ENCODE measurements at places on chromosomes 2 and 18.

- DNase-seq: no peak
Observed at GRCh38 chr18:50286391-50287027, 983 bp downstream of the CXXC1 start.

DNA sequence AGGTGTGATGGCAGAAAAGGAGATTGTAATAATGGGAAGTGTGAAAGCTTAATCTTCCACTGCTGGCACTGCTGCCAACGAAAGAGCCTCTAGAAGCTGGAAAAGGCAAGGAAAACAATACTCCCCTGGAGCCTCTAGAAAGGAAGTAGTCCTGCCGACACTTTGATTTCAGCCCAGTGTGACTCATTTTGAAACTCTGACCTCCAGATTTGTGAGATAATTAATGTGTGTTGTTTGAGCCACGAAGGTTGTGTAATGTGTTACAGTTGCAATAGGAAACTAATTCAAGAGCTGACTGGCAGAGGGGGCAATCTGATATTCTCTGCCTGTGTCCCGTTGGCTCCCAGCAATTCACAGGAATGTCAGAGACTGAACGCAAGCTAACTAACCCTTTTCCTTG is 219.2 kb upstream of the UBE2E3 start:
- no peak for DNase-seq

DNA sequence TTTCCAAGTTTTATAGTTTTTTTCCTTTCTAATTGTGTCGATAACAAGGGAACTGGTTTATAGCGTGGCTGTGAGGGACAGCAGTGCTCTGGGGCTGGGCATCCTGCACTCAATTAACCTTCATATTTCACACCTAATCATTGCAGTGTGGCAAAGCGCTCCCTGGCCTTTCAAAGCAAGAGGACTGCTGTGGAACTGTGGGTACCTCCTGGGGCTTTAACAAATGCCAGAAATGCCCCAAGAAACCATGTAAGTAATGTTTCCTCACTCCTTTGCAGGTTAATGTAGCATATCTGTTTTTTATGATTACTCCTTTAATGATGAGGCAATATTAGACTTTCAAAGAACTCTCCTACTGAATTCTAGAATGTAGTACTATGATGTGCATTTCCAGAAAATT is 259.0 kb upstream of the RASGRP3 start:
- DNase-seq: no peak

GRCh38 chr18:42583283-42583731 is 532.2 kb downstream of the RIT2 start:
- no peak for DNase-seq

DNA sequence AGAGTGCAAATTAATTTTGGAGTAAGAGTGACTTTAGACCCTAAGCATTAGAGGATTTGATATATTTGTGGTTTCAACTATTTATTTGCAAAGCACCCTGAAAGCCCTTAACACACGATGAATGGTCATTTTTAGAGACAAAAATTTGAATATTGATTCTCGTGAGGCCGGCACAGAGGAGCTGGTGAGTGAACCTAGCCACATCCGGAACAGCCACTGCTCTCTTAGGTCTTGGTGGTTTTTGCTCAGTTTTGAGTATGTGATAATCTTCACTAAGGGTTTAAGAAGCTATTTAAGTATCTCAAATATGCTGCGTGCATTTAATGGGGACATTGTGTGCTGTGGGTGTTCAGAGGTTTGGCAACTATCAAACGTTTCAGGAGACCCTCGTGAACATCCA is 204.8 kb downstream of the TSN start:
- no peak for DNase-seq

DNA sequence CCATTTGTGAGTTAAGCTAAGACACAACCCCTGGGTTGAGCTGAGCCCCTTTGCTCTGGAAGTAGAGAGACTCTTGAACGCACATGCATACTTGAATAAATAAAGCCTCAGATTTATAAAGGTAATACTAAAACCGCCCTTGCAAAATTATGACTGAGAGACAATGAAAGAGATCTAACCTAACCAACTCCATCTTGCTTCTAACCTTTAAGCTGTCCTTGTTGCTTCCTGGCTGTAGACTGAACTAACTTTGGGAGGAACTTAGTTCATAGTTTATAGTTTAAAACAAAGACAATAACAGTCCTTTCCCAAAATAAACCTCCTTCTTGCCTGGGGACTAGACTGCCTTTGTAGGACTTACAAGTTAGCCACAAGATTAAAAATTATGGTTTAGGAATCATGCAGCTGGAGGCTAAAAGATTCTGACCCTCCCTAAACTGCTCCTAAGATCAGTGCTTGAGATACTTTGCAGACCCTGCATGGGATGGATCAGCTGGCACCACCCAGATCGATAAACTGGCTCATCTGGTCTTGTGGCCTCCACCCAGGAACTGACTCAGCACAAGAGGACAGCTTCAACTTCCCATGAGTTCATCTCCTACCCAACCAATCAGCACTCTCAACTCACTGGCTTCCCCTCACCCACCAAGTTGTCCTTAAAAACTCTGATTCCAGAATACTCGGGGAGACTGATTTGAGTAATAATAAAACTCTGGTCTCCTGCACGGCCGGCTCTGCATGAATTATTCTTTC is 240.2 kb upstream of the SLC14A2 start:
- no peak for DNase-seq

DNA sequence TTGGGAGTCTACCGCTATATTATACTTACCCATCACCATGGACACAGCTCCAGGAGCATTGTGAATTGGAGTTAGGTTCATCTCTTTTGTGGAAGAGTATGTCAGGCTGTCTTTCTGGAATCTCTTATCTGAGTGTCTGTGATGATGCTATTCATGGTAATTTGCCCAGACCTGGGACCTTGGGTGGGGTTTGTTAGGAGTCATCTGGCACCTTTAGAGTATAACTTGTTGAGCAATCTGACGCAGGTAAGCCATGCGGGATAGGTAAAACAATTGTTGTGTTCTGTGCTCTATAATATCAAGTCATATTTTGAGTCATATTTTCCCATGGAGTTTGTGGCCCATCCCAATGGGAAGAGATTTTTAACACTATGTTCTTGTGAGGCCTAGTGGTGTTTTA is 49.7 kb upstream of the MAPRE2 start:
- DNase-seq: no peak

DNA sequence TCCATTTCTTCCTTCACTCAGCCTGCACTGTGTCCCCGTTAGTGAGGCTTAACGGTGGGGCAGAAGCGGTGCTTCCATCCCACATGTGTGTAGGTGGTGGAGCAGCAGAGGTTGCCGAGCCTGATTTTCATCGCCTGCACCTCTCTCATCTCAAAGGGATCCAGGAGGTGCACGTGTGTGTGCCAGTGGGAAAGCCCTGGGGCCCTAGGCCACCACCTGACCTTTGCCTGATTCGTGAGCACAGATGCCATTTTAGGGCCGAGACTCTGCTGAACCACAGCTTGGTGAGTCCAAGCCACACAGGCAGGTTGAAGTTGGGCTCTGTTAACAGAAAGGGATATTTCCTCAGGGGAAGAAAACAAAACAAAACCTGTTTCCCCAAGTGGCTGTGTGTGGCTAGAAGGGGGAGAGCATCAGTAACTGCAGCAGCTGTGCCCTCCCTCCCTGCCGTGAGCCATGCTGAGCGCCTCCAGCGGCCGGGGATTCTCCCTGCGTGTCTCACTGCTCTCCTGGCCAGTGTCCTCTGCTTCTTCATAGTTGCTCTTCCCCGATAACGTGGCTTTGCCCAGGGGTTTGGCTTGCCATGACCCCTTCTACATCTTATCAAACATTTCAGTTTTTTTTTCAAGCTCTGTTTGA is 81.5 kb downstream of the MAPRE2 start:
- DNase-seq: no peak

- no peak for DNase-seq
Observed at GRCh38 chr18:75407468-75408437, 19.8 kb downstream of the SMIM21 start.

DNA sequence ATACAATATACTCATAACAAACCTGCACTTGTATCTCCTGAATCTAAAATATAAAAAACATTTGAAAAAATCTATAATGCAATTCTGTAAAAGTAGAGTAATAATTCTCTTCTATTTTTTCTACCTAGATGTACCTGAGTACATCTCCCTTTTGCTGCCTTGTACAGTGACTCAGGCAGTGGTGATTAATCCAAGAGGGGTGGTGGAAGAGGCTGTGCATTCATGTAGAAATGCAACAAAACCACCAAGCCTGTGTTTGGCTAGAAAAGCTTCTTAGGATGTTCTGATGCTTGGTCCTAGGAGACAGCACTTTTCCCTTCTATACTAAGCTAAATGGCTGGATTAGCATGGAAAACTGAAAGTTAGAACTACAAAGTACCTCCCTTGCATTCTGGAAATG is 245.8 kb downstream of the DPP10 start:
- DNase-seq: no peak

DNA sequence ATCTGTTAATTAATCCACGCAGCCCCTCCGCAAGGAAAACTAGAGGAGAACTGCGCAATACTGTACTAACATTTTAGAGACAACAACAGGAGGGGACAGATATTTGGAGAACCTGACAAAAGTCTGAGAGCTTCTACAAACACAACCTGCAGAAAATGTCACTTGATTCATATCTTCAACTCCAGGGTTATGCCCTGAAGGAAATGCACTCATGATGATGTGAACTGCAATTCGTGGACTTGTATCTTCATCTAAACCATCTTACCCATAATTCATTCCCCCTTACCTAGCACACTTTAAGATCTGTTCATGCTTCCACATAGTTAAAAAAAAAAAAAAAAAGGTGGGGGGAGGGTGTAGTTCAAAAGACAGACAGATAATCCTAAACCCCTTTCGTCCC is 75.5 kb downstream of the AFF3 start:
- no peak for DNase-seq

DNA sequence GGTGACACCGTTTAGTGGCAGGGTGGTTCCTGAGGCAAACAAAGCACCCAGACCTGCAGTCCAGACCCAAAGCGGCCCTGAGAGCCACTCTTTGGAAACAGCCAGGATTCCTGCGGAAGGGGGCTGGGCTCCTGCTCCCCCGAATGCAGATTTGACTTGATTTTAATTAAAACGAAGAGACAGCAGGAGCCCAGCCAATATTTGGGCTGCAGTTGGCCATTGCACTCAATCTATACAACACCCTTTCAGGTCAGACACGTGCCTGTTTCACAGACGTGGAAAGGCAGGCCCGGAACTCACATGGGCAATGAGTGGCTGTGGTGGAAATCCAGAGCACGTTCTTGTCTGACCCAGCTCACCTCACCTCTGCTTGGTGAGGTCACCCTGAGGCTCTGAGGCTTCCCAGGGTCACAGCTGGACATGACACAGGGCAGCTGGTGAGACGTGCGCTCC is 122.4 kb downstream of the NDUFA10 start:
- DNase-seq: no peak

- DNase-seq: peak; percentile 92
Observed at GRCh38 chr2:108621087-108621559, 86.9 kb downstream of the LIMS1 start.

GRCh38 chr18:2002604-2003003 is 568.7 kb downstream of the METTL4 start:
- DNase-seq: no peak

GRCh38 chr2:124804014-124804940 is 779.2 kb downstream of the CNTNAP5 start:
- no peak for DNase-seq

DNA sequence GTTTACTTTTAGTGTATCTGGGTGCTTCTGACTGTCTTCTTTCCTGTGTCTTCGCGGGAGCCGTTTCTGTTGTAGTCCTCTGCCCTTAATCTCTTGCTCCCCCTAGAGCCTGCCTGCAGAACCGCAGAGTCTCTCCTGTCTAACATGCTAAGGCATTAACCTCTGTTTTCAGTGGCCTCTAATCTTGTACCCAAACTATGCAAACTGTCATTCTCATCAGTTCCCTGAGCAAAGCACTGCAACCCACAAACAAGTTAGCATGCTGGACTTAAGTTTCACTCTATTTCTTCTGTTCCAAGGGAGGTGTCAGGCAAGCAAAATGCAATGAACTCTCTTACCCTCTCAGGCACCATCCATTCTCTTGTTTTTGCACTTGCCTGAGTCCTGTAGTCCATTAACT is 138.4 kb downstream of the OTX1 start:
- no peak for DNase-seq

GRCh38 chr2:72205504-72205881 is 57.8 kb upstream of the CYP26B1 start:
- DNase-seq: no peak

DNA sequence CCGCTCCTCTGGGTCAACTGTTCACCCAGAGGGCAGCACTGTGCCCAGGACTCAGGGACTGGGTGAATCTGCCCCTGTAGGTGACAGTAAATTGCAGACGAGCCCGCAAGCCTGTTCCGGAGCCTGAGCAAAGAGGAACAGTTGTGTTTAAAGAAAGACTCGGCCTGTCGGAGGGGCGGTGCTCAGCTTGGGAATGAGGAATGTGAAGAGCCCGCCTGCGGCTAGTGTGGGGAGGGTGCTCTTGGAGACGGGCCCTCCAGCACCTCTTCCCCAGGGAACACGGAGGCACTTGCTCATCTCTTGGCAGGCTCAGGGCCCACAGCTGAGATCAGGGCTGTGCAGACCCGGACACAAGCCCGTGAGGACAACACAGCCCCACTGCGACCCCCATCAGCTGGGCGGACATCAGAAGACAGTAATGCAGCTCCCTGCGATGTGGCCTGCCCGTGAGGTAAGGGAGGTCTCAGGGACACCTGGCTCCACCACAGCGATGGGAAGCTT is 299.0 kb downstream of the NDUFA10 start:
- DNase-seq: no peak

GRCh38 chr18:9787036-9787435 is 78.9 kb downstream of the RAB31 start:
- no peak for DNase-seq

DNA sequence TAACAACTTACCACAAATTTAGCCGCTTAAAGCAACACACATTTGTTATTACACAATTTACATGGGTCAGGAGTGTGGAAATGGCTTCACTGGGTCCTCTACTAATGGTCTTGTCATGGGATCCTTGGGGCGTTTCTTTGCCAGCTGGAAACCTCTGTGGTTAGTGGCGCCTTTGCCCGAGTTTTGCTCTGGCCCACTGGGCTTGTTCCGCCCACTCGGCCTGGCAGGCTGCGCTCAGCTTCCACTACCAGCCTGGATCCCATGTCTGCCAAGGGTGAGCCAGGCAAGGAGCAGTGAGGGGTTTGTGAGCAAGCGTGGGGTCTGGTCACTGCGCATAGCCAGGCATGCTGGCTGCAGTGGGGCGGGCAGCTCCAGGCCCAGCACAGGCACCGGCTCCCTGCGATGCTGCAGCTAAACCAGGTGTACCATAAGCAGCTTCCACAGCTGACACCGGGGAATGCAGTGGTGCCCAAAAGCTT is 16.2 kb upstream of the MBD2 start:
- DNase-seq: no peak

- no peak for DNase-seq
Observed at GRCh38 chr2:104641786-104642185, 212.1 kb upstream of the POU3F3 start.

GRCh38 chr18:36086186-36086585 is 18.8 kb upstream of the RPRD1A start:
- no peak for DNase-seq

DNA sequence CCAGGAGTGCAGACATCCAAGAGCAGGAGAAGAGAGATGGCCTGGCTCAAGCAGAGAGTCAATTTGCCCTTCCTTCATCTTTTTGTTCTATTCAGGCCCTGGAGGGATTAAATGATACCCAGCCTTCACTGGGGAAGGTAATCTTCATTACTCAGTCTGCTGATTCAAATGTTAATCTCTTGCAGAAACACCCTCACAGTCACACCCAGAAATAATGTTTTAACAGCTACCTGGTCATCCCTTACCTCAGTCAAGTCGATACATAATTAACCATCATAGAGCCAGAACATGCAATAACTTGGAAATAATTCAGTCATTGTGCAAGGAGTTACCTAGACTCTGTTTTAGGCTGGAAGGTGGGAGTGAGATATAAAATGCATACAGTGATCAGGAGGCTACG is 163.7 kb upstream of the TNP1 start:
- DNase-seq: no peak

- DNase-seq: no peak
Observed at GRCh38 chr2:179410552-179411356, 146.1 kb upstream of the SESTD1 start.
